NCI-H748 treated with DMSO at 0.1 percent for 48 hours (cell line): ENCODE measurements at places on chromosomes 12 and 14.

GRCh38 chr12:118237908-118238307, 102.0 kb downstream of the PEBP1 start:
- no peak for DNase-seq

GRCh38 chr12:96497855-96498254, 8.5 kb downstream of the CFAP54 start:
- no peak for DNase-seq

DNA sequence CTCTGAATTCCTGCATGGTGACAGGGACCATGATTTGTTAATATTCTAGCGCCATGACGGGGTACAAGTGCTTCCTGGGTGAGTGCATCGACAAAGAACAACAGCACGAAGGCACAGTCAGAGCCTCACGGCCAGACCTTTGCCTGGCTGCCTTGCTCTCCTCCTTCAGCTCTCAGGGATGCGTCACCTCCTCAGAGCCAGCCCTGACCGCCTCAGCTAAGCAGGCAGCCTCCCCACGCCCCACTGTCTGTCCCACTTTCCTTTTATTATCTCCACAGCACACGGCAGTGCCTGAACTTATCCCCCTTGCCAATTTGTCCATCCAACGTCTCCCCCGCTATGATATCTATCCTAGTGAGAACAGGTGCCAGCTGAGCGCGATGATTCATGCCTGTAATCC, 16.5 kb upstream of the FZD10 start:
- DNase-seq, result no peak

GRCh38 chr12:78970041-78970440, 105.5 kb downstream of the SYT1 start:
- DNase-seq, result no peak

DNA sequence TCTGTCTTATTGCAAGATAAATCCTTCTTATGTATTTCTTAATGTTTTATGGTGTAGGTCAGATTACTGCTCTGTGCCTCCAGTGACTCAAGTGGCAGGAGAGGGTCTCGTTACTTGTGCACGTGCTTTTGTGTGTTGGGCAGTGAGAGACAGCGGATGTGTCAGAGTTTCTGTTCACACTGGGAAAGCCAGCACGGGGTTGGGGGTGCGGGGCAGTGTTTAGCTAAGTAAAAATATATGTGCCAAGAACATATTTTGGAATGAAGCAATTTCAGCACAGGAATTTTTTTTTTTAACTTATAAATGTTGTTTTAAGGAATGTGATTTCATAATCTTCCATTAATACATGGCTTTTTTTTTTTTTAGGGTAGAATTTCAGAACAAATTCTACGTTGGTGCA, 4.5 kb upstream of the DNAH10 start:
- DNase-seq, result no peak

DNA sequence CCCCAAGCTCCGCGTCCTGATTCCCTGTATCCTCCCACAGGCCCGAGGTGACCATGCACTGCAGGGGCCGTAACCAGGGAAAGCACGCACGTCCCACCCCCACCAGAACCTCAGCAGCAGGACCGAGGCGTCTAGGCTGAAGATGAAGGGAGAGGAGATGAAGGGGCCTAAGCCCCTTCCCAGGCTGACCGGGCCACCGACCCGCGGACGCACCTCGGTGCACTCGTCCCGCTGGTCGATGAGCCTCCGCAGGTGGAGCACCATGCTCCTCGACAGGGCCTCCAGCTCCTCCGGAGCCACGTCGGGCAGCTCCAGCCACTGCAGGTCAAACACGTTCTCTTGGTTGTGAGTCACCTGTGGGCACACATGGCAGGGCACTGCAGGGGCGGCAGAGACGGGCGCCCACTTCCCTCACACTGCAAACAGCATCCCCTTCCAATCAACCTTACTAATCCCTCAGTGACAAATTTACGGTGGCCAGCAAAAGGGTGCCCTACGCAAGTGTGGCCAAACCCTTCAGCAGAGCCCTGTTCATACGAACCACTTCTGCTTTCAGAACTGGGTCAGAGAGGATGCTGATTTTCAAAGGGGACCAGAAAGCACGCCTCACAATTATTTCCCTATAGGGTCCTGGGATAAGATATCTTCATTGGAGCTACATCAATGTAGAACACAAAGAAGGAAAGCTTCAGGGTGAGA, 77.8 kb downstream of the CCDC88C start:
- no peak for DNase-seq

- DNase-seq, result no peak
Observed at GRCh38 chr14:46820291-46820690, 168.7 kb upstream of the RPL10L start.

DNA sequence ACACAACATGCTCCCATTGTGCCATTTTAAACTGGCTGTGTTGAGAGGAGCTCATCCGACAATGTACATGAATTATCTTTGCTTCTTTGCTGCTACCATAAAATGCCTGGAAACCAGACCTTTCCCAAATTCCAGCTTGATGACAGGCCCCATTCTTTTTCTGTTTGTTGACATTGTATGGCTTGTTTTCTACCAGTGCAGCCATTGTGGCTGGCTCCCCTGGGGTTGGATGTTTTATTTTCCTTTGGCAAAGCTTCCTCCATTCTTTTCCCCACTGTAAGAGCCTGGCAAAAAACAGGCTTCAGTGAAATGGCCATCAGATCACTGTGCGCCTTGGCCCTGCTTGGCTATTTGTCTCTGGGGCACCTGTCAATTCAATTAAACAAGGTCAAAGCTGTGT, 532.5 kb downstream of the VRK1 start:
- DNase-seq, result peak; percentile 67

DNA sequence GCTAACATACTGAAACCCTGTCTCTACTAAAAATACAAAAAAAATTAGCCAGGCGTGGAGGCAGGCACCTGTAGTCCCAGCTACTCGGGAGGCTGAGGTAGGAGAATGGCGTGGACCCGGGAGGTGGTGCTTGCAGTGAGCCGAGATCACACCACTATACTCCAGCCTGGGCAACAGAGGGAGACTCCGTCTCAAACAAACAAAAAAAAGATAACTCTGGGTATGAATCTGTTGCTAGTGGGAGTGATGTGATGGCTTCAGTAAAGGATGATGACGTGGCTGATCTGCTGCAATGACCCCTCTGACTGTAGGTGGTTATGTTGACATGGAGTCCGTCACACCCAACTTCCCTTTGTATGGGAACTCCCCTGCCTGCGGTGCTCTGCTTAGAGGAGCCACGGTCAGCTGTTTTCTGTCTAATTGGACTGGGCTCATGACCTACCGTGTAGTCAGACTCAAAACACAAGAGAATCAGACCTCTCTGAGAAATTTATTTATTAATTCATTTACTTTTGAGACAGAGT, 59.1 kb upstream of the MED13L start:
- no peak for DNase-seq
